ENCODE measurements at places on chromosomes 7 and 10.

DNA sequence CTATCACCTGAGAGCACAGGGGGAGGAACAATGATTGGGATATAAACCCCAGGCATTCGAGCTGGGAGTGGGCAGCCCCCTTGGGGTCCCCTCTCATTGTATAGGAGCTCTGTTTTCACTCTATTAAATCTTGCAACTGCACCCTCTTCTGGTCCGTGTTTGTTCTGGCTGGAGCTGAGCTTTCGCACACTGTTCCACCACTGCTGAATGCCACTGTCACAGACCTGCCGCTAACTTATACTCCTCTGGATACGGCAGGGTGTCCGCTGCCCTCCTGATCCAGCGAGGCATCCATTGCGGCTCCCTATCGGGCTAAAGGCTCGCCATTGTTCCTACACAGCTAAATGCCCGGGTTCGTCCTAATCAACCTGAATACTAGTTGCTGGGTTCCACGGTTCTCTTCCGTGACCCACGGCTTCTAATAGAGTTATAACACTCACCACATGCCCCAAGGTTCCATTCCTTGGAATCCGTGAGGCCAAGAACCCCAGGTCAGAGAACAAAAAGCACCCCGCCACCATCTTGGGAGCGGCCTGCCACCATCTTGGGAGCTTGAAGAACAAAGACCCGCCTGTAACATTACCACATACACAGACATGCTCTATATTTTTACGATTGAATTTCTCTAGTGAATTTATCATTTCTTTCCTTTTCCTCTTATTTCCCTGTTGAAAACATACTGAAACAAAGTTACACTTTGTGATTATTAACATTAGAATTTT lies 9.0 kb downstream of the ZWINT start:
- DNase-seq: no peak

- DNase-seq: no peak
Measured at GRCh38 chr10:79056361-79056735, 12.4 kb upstream of the ZMIZ1 start.

GRCh38 chr10:118516716-118517115 lies 78.7 kb downstream of the PRLHR start:
- no peak for DNase-seq

GRCh38 chr7:158364451-158364850 lies 223.2 kb downstream of the PTPRN2 start:
- no peak for DNase-seq

DNA sequence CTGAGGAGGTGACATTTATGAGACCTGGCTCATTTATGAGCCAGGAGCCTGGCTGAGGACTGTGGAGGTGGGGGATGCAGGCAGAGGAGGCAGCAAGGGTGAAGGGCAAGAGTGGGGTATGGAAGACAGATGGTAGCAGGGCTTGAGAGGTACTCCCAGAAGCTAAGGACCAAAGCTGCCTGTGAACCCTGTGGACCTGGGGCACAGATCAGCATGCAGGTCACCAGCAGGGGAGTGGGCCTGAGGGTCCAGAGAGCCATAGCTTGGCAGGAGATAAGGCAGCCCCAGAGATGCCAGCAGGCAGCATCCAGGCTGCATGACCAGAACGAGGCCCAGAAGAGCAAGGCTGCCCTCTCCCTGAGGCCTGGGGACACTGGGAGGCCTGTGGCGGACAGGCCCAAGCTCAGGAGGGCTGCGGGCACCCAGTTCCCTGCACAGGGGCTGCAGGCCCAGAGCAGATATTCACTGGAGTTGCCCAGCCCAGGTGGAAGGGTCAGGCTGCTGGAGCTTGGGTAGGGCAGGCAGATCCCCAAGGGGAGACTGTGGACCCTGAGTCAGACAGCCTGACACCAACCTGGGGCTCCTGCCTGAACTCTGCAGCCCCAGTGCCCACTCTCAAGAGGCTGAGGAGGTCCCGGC lies 3.4 kb downstream of the GPR15LG start:
- no peak for DNase-seq

GRCh38 chr10:24208661-24209431 lies at the start of gene KIAA1217:
KIAA1217 (plus strand) TSS chr10:24209138; CDS start chr10:24209194, 56 bp downstream.
- DNase-seq: no peak

GRCh38 chr10:69710008-69710888 lies 80.2 kb downstream of the FAM241B start:
- DNase-seq: no peak

DNA sequence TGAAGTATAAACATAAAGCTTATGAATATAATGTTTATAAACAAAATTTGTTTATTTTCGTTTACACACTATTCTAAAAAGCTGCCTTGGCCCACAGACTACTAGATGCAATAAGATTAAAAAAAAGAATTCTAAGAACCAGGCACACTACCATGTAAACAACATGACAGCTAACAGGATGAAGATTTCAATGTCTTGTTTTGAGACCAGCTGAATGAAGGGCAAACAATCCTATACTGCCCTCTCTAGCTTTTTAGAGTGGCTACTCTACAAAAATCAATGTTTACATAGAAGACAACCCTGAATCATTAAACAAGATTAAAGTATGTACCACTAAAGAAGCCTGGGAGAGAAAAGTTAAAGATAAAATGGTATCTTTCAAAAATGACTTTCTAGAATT lies 38.6 kb downstream of the SLC25A40 start:
- DNase-seq: no peak

DNA sequence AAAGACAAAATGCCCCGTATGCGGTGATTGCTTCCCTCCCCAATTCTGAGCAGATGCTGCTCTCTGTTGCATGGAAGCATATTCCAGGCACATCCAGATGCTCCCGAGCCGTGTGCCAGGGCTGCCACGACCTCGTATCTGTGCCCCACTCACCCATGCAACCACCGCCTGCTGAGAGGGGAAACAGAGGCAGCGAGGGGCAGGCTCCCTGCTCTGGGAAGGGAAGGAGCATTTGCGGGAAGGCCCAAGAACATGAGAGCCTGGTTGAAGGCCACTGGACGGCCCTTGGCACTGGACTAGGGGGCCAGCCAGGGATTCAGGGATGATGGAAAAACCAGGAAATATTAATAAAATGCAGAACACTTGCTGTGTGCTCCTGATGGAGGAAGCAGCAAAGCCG lies 89.4 kb downstream of the CTBP2 start:
- DNase-seq: no peak

DNA sequence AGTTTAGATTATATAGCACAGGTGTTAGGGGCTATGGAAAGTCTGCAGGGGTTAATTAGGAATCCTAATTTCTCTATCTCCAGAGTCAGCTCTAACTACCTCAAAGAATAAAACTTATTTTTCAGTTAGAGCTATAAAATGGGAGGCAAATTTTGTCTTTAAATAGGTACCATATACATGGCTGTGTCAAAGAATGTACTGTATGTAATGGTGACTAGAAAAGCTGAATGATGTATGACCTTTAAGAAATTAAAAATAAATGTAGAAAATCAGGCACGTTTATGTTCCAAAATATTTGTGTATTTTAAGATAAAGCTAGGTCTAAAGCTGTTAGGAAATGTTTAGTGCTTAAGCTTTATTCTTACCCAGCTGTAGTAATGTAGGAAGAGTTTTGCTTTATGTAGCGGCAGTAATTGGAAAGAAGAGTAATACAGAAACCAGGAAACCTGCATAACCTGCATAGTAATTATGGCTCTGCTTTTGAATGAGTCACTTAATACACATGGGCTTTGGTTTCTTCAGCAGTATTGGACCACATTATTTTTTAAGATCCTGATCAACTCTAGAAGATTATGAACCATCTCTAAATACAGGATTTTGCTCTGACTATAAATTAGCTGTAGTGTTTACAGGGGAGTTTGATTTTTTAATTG lies 85.0 kb downstream of the KMT2E start:
- no peak for DNase-seq

GRCh38 chr10:81251457-81252115 lies 623.4 kb upstream of the NRG3 start:
- DNase-seq: no peak

- DNase-seq: no peak
Measured at GRCh38 chr7:92028686-92029085, 88.0 kb downstream of the AKAP9 start.

DNA sequence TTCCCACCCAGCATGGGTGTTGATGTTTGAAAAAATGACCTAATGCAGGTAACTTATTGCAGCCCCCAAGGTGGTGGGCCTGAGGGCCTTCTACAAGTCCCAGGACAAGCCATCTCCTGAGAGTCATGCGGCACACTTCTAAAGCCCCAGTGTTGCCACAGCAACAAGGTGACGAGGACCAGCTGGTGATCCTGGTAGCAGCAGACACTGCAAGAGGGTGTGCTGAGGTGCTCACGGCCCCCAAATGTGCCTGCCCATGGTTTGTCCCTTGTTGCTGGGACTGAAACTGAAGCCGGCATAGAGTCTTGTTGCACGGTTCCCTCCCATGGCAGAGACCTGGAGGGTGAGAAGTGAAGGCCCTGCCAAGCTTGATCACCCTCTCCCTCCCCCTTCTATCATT lies 333.2 kb upstream of the MGMT start:
- DNase-seq: no peak

GRCh38 chr7:108794466-108794865 lies 224.8 kb downstream of the DNAJB9 start:
- no peak for DNase-seq

GRCh38 chr10:13117841-13118783 lies 18.1 kb downstream of the OPTN start:
- no peak for DNase-seq

DNA sequence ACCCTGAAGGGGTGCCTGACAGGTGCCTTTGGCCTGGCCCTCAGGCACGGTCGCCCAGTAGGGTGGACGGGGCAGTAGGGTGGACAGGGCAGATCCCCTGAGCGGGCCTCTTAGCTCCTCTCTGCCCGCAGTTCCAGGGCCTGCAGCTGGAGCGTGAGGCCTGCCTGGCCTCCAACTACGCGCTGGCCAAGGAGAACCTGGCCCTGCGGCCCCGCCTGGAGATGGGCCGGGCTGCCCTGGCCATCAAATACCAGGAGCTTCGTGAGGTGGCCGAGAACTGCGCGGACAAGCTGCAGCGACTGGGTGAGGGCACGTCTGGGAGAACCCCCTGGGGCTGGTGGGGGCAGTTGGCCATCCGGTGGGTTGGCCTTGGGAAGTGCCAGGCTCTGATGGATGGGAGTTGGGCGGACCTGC lies 1.7 kb downstream of the VPS37D start:
- no peak for DNase-seq

Data from DMS153 (cell line).